Aorta (tissue), 5 donors: ENCODE measurements at places on chromosomes 13 and 19. TPM values are rescaled to one million over a fixed set of nuclear protein-coding genes. Genes with fewer than 3 reads are reported as not detected.

The CYP2A13 gene
- not detected for total RNA-seq

The PCDH8 gene
- total RNA-seq: not detected

GRCh38 chr13:28582225-28582891 lies 76.6 kb upstream of the POMP start:
- DNase-seq: no peak

DNA sequence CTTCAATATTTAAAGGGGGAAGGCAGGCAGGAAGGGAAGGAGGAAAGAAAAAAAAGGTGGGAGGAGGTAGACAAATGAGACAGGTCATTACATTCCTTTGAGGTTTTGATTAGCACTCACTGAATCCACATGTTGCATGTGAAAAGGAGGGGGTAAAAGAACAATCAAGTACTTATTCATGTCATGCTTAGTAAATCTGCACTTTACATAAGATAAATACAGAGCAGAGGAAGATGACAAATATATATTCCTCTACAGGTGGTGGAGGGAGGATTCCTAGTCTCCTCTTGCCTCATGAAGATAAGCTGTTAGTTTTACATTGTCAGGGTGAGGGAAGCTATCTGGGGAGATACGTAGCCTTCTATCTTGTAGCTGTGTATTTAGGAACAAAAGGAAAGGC lies 1645.4 kb upstream of the SPRY2 start:
- DNase-seq: no peak
